ENCODE measurements at places on chromosomes 12 and 14.

GRCh38 chr14:87847216-87847755 is 145.7 kb downstream of the GALC start:
- no peak for DNase-seq

- DNase-seq = no peak
Measured at GRCh38 chr12:28770322-28770721, 378.8 kb upstream of the FAR2 start.

DNA sequence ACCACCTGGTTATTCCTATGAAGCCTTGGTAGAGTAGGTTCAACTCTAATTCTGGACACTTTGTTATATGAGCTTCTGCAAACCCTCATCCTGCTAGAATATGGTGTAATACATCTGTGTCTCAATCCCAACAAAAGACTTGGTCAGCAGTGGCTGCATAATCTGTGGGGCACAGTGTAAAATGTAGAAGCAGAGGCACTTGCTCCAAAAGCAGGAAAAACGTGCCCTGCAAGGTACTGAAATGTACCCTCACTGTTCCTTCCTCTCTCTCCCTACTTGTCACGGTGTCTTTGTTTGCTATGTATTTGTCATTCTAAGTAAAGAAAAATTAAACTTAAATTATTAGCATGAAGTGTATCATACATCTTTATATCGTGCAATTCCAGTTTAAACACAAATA is 267.9 kb downstream of the BCL11B start:
- peak; percentile 37 for DNase-seq

DNA sequence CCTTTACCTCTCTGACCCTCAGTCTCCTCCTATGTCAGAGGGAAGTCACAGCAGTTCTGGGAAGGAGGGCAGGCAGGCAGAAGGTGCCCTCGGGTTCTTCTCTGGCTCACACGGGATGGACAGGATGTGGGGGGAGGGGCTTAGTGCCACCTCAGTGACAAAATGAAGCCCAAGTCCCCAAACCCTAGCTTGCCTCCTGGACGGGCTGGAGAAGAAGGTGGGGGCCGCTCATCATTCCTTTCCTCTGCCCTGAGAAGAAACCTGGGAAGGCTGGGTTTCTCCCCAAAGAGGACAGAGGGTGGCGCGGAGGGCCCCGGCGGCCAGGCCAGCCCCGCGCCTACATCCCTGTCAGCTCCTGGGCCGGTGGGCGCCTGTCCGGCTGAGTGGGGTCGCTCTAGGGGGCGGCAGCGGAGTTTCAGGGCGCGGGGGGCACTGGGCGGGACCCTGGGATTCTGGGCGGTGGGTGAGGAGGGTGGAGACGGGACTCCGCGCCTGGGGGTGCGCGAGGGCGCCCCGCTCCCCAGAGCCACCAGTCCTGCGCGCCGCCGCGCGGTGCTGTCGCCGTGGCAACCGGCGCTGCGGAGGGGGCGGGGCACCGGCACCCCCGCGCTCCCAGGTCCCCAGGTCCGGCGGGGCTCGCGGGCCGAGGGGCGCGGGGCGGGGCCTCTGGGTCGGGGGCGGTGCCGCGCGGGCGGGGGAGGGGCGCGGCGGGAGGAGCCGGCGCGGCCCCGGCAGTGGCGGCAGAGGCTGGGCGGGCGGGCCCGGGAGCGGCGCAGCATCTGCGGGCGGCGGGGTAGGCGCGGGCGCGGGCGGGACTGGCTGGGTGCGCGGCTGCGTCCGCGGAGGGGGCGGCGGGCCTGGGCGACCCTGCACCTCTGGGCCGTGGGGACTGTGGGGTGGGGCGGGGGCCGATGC is at the start of gene TMEM121:
TSS of gene TMEM121 (plus strand) at position 723 of the 915 bp plus-strand sequence. CDS start 2,252 bp downstream, outside the sequence.
- no peak for DNase-seq

DNA sequence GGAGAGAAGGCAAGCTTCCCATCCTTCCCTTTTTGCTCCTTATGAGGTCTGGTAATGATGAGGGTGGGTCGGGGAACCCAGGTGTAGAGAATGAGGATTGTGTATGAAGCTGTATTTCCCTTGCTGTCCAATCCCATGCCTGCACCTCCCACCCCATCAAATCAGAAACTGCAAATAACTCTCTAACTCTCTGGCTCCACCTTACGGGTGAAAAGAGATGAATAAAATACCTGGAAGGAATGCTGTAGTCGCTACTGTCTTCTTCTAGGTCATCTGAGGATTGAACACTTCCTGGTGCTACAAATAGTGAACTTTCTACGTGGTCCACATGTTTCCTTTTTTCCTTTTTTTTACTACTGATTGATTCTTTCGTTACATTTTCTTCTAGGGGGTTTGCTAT is 38.9 kb upstream of the DICER1 start:
- DNase-seq = peak; percentile 58
